ENCODE measurements at places on chromosomes 16 and 17.

- DNase-seq = no peak
These were observed 24.1 kb downstream of the BLMH start for GRCh38 chr17:30267625-30268024.

DNA sequence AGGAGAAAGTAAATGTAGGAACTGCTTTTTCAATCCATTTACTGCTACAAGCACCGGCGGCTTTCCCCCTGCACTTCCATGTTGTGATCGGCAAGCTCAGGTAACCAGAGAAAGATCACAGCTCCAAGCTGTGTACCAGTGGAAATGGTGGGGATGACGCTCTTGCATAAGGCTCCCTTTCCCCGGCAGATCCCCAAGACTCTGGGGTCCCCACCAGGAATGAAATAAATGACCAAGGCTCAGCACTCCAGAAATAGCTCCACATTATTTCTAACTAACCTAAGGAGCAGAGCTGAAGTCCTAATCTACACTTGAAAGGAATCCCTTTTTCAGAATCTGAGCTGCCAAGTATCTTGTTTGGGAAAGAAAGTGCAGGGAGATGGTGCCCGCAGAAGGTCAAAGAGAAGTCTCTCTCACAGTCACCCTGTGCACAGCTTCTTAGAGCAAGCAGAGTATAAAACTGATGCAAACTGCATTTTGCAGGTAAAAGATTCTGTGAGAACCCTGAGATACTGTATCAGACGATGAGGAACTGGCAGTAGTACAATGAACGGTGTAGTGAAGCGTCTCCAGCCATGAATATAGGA, 11.1 kb downstream of the GRB2 start:
- DNase-seq = no peak

GRCh38 chr16:34054969-34055368, 595.6 kb downstream of the TP53TG3F start:
- no peak for DNase-seq

- no peak for DNase-seq
These were observed 18.2 kb downstream of the DDX42 start for GRCh38 chr17:63792055-63792729.

DNA sequence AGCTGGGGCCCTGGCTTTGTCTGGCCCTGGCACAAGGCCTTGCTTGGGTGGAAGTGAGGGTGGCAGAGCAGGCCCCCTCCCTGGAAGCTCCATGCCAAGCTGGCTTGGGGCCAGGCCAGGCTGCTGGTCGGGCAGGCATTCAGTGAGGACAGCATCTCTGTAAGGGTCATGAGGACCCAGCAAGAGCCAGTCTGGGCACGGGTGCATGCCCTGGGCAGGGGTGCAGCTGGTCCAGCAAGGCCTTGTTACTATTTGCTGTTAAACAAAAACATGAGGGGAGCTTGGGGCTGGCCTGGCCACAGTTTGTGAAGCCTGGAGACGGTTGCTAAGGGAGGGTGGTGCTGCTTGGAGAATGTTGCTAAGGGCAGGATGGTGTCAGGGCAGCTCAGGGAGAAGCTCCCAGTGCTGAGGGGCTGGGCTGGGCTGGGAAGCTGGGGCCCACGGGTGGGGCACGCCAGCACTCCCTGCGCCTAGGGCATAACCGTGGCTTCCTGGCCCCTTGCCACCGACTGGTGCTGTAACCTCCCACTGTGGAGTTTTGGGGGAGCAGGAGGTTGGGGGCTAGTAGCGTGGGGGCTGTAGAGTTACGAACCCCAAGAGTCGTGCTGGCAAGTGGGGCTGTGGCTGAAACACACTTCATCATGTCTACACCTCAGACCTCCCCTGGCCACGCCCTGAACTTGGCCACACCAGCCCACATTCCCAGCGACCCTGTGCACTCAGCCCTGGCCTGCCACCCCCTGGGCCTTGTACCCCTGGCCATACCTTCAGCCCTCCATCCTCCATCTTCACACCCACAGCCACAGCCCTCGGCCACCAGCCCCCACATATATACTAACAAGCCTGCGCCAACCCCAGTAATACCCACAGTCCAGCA, 1.6 kb downstream of the TPPP3 start:
- DNase-seq = no peak

DNA sequence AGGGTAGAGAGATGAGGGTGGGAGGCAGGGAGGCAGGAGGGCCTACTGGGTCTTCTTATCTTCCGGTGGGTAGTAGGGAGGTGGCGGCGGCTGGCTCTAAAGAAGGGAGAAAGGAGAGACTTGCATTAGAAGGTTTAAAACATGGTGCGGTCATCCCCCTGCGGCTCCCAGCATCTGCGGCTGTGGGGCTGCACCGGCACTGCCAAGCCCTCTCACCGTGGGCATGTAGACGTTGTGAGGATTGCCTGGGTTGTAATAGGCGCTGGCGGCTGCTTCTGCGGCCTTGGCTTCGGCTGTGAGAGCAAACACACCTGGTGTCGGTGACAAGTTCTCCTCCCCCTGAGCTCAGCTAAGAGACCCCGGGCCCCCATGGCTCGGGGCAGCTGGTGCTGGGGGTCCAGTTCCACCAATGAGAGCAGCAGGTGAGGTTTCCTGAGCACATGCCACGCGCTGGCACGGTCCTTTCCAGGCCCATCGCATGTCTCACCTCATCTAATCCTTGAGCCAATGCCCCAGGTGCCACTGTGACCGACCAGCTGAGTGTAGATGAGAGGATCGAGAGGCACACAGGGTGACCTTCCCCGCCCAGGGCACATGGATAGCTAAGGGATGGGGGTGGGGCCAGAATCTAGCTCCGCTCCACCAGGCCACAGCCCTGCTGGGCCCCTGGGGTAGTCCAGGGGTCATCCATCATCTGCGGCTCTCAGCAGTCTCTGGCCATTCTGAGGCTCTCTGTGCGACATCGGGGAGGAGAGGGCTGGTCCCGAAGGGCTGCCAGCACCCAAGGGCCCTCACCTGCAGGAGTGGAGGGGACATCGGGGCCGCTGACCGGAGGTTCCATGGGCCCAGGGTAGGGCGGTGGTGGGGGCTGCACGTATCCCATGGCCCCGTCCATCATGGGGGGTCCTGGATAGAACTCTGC, 2.7 kb upstream of the UNC13D start:
- DNase-seq = no peak

- no peak for DNase-seq
These were observed 403.0 kb downstream of the SEC14L1 start for GRCh38 chr17:77543801-77544200.

- no peak for DNase-seq
These were observed 981 bp downstream of the KCNH4 start for GRCh38 chr17:42179911-42180410.

GRCh38 chr17:1882836-1883235, 53.0 kb downstream of the RPA1 start:
- peak; percentile 6 for DNase-seq

DNA sequence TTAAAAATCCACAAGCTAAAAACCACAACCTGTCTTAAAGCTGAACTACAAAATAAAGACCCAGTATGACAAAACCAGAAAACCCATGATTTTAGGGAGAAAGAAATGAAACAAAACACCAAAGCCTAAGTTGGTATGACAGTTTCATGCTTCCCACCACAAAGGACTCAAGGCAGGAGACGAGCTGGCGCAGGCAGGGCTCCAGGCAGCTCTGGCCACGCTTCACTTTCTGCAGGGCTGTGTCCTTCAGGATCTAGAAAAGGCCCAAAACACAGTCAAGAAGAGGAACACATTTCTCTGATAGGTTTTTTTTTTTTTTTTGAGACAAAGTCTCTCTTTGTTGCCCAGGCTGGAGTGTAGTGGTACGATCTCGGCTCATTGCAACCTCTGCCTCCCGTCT, 75.3 kb downstream of the WDR59 start:
- DNase-seq = no peak

DNA sequence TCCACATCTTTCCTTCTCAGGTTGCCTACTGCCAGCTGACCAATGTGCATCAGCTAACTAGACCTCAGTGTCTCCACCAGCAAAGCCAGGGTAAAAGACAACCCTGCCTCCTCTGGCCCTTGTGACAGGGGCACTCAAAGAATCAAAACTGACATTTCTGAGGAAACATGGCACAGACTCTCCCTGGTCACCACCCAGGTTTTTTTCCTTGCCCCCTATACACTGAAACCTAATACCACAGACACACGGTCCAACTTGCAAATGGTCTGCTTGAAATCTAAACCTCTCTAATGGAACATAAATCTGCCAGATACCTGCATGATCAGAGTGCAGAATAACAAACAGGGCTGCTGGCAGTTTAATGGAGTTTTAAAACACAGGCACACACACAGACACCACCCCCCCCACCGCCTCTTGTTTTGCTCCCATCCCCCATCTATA, 19.5 kb upstream of the CORO6 start:
- DNase-seq = no peak

- no peak for DNase-seq
These were observed 2.6 kb downstream of the ABCA9 start for GRCh38 chr17:69058165-69058564.

- no peak for DNase-seq
These were observed 13.9 kb downstream of the SNN start for GRCh38 chr16:11681976-11682654.

DNA sequence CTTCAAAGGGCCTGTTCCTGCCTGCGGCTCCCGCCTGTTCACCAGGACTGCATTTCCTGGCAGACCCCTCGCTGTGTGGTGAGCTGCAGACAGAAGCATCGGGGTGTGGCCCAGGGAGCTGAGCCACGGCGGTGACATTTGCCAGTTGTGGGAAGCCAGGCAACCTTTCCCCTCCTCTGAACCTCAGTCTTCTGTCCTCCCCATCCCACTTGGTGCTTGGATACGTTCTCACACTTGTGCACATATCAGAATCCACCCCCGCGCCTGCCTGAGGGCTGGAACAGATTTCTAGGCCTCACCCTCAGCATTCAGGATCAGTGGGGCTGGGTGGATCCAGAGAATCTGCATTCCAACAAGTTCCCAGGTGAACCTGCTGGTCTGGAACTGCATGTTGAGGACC, 63.5 kb downstream of the CRISPLD2 start:
- no peak for DNase-seq

DNA sequence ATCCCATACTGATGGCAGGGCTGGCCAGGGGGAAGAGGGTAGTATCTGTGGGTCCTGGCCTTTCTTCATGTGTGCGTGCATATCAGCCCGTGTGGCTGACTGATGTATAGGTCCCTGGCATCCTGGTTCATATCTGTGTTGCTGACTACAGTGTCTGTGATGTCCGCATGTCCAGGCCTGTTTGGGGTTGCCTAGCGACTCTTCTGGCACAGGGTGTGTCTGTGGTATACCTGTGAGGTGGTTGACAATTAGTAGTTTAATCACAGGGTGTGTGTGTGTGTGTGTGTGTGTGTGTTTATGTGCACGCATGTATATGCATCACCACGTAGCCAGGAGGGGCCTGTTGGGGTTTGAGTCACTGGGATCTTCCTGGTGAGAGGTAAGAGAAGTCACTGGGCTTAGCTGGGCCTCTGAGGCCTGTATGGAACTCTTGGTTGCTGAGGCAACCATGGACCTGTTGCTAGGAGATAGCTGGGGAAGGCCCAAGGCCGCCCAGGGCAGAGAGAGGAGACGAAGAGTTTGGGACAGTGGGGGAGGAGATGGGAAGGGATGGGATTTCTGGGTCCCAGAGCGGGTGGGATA, 603 bp upstream of the TMEM95 start:
- no peak for DNase-seq

GRCh38 chr17:71033336-71033735, 864.0 kb downstream of the KCNJ2 start:
- no peak for DNase-seq

- no peak for DNase-seq
These were observed 217.6 kb upstream of the KCNJ16 start for GRCh38 chr17:69857412-69857835.

- no peak for DNase-seq
These were observed 145.6 kb downstream of the CCDC182 start for GRCh38 chr17:57599271-57600045.

DNA sequence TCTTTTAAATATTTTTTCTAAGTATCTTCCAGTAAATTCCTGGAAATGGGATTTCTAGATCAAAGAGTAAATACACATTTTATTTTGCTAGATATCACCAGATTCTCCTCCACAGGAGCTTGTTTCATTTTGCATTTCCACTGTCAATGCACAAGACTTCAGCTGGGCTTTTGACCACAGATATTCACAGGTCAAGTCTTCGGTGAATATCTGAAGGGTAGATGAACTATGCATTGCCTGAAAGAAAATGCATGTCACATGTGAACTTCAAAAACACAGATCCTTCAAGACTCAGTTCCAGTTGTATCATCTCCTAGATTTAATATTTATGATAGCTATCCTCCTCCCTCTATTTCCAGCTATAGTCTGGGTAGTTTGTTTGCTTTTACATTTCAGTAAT, 963.6 kb upstream of the GOT2 start:
- no peak for DNase-seq

GRCh38 chr17:50046667-50047066, 9.2 kb upstream of the ITGA3 start:
- no peak for DNase-seq

DNA sequence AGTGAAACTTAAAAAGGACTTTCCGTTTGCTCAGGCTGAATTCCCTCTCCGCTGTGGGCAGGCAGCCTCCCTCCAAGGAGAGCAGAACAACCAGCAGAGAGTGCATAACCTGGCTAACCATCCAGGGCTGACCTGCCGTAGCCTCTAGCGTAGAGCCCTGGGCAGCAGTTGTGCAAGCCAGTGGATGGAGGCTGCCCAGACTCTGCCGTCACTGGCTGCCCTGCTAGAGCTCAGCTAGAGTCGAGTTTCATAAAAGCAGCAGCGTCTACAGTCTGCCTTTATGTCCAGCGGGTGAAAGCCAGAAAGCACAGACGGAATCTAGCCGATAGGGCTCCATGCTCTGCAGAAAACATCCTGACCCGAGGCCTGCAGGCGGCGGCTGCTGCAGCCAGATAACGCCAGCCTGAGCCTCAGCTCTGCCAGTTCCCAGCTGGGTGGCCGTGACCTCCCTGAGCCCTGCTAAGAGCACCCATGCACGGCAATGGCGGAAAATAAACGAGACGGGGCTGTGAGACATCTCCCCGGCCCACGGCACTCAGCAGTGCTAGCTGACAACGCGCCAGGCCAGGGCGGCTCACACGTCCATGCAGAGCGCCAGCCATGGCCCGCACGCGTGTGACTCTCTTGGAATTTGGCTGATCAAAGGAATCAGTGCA, 231.3 kb downstream of the ENGASE start:
- DNase-seq = no peak

DNA sequence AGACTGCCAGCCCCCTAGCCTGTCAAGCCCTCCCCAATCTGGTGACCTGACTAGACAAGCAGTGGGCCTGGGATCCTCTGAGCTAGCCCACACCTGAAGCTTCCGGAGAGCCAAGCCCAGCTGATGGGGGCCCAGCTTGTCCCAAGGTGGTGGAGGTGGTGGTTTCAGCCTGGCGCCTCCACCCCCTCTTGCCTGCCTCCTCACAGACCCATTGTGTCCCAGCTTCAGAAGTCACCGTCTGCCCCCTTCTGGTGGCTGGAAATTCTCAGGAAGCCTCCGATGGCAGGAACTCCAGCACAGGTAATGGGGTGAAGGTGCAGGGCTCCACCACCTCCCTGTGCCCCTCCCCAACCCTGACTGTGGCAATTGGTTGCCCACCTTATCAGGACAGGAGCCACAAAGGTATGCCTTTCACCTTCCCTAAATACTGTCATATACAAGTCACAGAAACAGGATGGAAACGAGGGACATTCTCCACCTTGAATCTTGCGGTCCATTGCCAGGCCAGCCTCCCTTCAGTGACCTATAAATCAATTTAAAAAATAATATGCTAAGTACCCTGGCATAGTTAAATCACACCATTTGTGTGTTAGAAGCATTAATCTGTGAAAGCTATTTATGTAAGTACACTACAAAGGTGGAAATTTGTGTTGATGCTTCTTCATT, 66.0 kb upstream of the ZNF423 start:
- DNase-seq = peak; percentile 25

GRCh38 chr17:67110619-67111018, 66.3 kb downstream of the CACNG1 start:
- no peak for DNase-seq

All from stimulated activated CD4-positive, alpha-beta T cell treated with anti-CD3 and anti-CD28 coated beads, Interleukin-4, amount 100 ng/mL, for 4 hours (primary cell).